Sigmoid colon (tissue), 7 donors: ENCODE measurements at places on chromosomes 6 and 20.
A peak's percentile ranks its signal among the peaks of the same experiment; 100 is the strongest.

- no peak for DNase-seq
Observed at GRCh38 chr6:72287801-72288200, 334.1 kb upstream of the KCNQ5 start.

DNA sequence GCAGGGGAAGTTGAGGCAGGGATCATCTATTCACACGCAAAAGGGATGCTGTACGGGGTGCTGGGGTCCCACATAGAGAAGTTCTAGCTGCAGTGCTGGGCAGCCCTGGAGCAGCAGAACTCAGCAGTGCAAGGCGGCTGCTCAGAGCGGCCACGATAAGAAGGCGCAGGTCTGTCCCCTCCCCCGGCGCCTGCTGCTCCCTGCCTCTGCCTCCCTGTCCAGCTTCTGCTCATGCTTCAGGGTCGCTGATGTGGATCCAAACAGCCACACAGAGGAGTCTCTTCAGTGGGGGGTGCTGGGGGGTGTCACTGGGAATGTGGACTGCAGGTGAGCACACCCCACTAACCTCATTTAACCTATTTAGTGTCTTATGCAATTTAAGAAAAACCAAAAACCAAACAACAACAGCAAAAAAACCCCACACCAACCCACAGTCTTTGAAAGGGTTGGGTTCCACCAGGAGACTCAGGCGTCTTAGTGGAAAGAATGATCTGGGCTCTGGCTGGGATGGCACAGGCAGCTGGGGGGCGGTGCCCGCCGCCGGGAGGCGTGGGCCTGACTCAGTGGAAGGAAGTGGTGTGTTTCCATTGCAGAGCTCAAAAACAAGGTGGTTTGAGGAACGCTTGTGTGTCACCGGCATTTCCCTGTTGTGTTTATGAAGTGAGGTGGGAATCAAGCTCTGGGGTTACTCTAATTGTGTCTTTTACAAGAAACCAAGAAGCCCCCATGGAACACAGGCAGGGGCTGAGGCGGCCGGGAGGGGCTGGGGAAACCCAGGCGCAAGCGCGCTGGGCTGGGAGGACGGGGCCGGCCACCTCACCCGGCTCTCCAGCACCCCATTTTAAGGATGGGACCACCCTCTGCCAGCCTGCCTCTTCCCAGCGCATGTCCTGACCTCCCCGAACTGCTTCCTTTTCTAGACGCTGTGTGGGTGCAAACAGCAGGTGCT is 55.1 kb downstream of the IRF4 start:
- DNase-seq = peak; percentile 49

GRCh38 chr20:19920381-19921138 is 96.6 kb upstream of the NAA20 start:
- DNase-seq = no peak

- DNase-seq = no peak
Observed at GRCh38 chr20:50442512-50442911, 67.7 kb upstream of the PTPN1 start.

GRCh38 chr20:51023617-51024155 is 779 bp upstream of the KCNG1 start:
- no peak for DNase-seq

DNA sequence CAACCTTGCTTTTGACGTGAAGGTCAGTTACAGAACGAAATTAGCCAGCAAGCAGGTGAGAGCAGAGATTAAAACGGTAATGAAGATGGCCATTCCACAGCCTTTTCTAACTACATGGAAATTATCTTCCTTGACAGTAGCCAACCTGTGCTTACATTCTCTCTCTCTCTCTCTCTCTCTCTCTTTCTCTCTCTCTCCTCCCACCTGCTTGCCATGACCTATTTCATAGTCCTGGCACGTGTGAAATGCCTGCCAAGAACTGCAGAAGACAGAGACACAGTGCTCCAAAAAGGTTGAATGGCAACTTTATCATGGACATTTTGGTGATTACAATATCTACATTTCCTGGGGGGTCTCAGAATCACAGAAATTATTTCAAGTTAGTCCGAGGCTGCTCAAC is 38.5 kb upstream of the SALL4 start:
- no peak for DNase-seq

DNA sequence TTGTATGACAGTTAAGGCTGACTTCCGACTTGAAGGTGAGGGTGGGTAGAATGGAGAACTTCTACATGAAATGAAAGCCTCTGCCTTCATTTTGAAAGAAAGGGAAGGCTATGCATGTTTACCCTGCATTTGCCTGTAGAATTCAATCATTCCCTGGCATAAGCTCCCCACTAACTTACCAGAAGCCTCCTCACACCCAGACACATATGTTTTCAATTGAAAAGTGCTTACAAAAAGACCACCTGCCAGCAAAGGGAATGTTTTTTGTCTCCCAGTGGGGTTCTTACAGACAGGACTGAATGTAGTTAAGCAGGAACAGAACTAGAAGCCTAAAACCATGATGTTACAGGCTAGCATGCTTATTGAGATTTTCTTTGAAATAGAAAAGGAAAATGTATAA is 392.1 kb upstream of the HSF2 start:
- no peak for DNase-seq

- no peak for DNase-seq
Observed at GRCh38 chr6:2608503-2608902, 142.2 kb downstream of the MYLK4 start.

GRCh38 chr6:99425647-99426450 is 741 bp upstream of the PNISR start:
- peak; percentile 93 for DNase-seq

DNA sequence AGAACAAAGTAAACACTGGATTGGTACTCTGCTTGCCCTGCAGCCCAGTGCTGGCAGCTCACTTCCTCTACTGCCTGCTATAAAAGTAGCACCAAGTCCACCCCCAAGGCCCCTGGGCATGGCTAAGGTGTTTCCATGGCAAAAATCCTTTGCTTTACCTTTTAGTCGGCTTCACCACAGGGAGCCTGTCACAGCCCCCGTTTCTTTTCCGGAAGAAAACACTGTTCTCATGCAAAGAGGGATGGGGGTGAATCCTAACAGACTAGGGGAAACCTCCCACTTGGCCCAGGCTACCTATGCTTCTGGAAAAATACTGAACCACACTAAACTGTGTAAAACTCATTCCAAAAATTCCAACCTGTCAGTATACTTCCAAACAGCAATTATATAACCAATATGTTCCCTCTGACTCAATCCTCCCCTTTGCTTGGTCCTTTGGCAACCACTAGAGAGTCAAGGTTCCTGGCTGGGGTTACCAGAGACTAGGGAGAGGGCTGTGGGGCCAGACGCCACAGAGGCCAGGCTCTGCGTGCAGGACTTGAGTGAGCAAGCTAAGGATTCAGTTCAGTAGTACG is 16.1 kb downstream of the PPIL1 start:
- DNase-seq = peak; percentile 90

- DNase-seq = no peak
Observed at GRCh38 chr6:113586413-113587077, 270.6 kb upstream of the MARCKS start.

- no peak for DNase-seq
Observed at GRCh38 chr6:93329301-93330000, 89.9 kb downstream of the EPHA7 start.

DNA sequence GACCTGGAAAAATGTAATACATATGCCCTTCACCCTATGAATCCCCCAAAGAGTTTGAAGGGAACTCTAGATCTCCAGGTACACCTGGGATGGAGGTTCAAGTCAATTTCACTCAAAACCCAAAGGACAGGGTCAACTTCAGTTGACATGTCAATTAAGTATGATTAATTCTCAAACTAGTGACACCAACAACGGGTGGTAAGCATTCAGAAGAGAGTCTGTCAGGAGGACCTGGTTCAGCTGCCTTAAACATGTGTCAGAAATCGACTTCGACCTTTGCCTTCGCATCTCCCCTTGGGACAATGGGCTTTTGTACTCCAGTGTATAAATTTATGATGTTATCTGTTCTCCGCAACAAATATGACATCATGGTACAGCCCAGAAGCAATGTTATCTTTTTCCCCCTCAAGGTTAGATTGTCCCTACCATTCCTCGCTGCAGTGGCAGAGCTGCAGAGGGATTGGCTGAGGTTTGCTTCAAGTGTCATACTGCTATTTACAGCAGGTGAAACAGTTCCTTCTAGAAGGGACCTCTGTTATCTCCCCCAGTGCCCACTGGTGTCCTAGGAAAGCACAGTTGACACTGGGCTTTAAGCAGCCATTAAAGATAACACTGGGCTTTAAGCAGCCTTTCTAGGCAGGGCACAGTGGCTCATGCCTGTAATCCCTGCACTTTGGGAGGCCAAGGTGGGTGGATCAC is 94.7 kb upstream of the SNX9 start:
- no peak for DNase-seq

DNA sequence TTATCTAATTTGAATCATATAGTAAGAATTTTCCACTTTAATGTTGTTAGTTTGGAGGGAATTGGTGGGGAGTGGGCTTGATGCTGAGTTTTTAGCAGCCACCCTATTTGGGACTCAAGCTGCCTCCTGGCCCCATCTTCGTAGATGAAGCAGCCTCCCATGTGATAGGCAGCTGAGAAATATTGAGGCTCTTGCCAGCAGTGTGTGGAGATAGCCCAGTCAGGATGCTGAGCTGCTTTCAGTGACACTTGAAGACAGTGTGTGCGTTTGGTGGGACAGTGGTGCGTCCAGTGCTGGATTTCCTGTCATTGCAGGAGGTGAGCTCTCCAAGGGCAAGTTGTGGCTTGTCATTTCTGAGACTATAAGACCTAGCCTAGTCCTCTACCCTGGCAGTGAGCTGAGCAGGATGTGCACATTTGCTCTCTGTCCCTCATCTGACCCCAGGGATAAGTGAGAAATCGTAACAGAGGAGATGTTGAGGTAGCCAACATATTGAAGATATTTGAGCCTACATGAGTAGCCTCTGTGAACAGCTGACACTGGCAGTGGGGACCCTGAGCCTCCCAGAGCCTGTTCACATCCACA is 47.9 kb upstream of the RNF8 start:
- no peak for DNase-seq

DNA sequence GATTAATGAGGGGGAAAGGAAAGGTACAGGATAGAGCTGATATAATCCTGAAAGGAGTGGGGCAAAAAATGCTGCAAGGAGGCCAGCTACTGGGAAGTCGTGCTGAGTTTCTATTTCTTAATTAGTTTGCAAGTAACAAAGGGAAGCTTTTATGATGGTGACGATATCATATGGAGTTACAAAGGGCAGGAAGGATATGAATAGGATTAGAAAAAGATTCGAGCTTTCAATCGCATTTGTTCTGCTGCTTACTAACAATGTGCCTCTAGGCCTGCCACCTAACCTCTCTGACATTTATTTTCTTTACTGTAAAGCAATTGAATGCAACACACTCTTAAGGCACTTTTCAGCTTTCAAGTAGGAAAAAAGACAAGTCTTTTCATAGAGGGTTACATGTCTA is 219.2 kb downstream of the CLVS2 start:
- DNase-seq = no peak

DNA sequence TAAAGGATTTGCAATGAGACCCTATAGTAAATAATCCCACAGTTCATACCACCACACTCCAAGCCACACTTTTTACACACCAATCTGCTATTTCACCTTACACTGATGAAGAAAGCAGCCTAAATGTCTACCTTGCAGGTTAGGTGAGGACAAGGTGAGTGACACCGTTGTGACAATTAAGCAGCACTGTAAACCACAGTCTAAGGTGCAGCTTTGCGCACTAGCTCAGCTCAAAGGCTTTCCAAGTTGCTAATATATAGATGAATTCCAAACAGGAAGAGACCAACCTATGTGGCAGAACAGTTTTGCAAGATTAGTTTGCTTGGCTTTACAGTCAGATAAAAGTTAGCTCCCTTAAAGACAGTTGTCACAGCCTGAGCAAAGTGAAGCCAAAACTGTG is 429.5 kb upstream of the MARCKS start:
- no peak for DNase-seq

DNA sequence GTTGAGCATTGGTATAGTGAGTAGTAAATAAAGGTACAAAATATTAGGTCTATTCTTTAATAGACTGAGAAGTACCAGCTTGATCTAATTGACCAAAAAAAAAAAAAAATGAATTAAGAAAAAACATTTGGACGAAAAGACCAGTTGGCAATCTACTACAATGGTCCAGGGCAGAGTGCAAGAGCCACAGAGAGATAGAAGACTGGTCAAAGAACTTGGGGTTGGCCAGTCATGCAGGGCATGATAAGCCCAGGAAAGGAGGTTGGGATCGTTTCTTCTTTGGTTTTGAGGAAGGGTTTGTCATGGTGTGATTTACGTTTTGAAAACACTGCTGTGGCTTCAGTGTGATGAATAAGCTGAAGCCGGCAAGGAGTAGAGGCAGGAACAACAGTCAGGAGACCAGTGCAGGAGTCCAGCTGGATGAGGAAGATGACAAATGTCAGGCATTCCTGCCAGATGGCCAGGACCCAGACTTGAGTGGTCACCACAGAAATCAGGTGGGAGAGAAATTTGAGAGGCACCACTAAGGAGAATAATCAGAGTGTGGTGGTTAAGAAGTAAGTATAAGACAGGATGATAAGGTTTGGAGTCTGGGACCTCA is 14.0 kb downstream of the SMLR1 start:
- no peak for DNase-seq

- peak; percentile 91 for DNase-seq
Observed at GRCh38 chr6:3247255-3248146, 11.2 kb upstream of the PSMG4 start.

DNA sequence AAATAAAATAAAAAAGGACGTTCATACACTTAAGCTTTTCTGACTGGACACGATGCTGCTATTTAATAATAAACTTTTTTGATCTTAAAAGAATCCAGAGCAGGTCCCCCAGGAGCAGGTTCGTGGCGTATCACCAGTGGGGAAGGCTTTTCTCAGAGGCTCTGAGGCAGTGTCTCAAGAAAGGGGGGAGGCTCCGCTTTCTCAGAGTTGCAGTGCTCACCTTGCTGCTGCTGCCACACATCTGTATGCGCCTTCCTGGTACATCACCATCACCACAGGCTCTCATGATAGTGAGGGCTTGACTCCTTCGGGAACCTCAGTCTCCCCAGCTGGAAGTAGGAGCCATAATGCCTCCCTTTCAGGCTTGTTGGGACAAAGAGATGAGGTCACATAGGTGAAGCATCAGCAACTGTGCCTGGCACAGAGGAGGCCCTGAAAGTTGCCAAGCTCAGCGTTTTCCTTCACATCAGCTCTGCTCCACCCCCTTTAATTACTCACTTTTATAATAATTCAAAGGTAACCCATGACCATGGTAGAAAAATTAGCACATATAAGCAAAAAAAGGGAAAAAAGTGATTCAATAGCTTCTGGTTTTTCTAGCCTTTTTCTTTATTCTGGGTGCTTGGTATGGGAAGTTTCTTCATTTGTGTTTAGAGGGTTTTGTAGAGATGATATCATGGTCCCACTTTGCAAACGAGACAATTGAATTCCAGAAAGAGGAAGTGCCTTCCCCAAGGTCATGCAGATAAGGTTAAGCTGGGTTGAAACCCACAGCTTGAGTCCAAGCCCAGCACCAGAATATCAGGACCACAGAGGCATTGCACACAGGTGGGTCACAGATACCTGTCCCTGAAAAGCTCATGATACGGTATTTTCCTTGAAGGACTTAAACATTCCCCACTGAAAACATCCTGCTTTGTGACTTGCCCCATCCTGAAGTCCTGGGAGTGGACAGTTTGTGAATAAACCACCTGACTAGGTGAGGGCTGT is 24.5 kb downstream of the SRSF3 start:
- DNase-seq = peak; percentile 34
